ENCODE measurements at places on chromosomes 1 and 21.

GRCh38 chr1:226061068-226061840 is 1.3 kb upstream of the H3-3A start:
- peak; percentile 68 for DNase-seq

DNA sequence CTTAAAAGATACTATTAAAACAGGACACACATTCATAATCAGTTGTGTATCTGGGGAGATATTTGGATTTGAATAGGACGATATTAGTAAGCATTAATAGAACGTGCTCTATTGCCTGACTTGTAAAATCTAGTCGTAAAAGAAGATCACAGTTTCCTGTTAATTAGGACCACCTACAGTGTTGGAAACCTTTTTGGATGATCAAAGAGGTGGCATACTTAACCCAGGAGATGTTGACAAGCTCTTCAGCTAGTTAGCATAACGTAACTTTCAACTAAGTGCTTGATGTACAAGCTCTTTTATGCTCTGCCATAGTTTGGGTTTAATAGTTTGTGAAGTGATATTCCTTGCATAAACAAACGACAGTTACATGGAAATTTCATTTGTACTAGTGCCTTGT is 293.3 kb upstream of the NR5A2 start:
- peak; percentile 39 for DNase-seq

DNA sequence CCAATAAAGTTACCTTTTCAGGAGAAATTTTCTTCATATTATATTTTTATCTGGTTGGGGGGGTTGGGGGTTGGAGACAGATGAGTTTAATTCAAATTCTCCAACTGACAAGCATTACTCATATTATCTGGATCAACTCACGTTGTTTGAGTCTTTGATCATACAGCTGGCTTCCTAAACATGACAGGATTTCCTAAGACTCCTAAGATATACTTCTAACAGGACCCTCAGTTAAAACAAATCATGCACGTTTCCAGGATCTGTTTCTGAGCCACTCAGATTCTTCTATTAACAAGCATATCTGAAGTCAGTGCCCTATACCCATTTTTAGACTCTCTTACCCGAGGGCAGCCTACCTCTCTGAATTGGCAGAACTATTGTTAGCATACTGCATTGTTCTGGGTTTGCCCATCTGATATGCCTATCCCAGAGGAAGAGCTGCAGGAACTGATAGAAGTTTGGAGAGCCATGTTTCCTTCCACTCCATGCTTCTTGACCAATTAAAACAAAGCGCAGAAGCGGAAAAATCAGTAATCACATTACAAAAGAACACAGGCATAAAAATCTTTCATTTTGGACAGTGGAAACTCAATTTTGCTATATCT is 653.9 kb downstream of the LTN1 start:
- no peak for DNase-seq

GRCh38 chr21:36806103-36806502 is 107.2 kb downstream of the SIM2 start:
- DNase-seq: no peak

GRCh38 chr1:244075247-244075722 is 24.2 kb downstream of the ZBTB18 start:
- DNase-seq: no peak

GRCh38 chr1:163093579-163093978 is 24.4 kb downstream of the RGS4 start:
- peak; percentile 61 for DNase-seq

- no peak for DNase-seq
Measured at GRCh38 chr1:14062669-14063068, 362.7 kb downstream of the PRDM2 start.

- DNase-seq: no peak
Measured at GRCh38 chr1:11711490-11711889, 20.0 kb downstream of the DRAXIN start.

- peak; percentile 83 for DNase-seq
Measured at GRCh38 chr1:58932859-58933598, 149.2 kb upstream of the JUN start.

GRCh38 chr1:209583408-209583807 is at the start of gene CAMK1G:
Gene CAMK1G, plus strand, starts transcription at chr1:209583714. Its CDS starts 11,270 bp downstream, at chr1:209594984.
- DNase-seq: peak; percentile 25

- DNase-seq: peak; percentile 70
Measured at GRCh38 chr1:171188388-171189266, 3.5 kb downstream of the FMO2 start.

DNA sequence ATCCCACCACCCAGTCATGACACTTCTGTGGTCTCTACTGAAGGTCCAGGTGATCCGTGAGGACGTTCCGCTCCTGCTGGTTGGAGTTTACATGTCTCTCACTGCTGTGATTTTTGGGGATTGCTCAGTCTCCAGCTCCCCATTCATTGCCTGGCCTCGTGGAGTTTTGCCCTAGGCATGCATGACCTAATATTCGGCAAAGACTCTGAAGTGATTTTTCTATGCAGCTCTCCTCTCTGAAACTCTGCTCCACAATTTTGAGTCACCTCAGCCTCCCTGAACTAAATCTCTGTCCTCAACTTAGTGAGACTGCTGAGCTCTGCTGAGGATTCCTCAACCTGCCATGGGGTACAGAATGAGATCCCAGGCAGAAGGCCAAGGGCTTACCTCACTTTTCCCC is 174.4 kb upstream of the FGGY start:
- no peak for DNase-seq

GRCh38 chr1:69833536-69833935 is 265.8 kb downstream of the LRRC7 start:
- no peak for DNase-seq

- peak; percentile 77 for DNase-seq
Measured at GRCh38 chr1:11645670-11646265, 8.5 kb downstream of the FBXO2 start.

DNA sequence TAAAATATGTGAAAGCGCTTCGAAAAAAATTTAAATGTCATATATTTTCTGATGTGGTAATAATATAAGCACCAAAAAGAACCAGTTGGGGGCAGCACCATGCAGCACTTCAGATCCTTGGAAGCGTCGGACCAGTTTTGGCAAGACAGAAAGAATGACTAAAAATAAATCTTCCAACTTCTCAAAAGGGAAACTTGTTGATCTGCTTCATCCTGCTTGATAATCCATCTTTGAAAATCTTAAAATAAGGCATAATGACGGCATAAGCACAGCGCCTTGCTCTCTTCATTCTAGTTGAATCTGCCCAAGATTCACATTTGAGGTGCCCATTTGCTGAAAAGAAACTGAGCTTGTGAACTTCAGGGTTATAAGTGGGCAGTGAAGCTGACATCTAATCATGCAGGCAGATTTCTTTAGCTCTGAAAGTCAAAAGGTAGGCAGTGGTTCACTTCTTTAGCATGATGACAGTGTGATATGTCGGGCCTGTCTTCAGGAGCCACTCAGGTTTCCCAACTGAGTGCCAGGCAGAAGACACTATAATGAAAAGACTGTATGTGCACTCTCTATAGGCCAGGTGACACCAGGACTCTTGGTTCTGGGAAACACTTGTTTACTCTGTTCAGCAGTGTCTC is 19.8 kb upstream of the MUTYH start:
- peak; percentile 53 for DNase-seq

- no peak for DNase-seq
Measured at GRCh38 chr1:225819346-225820192, 9.6 kb downstream of the EPHX1 start.

DNA sequence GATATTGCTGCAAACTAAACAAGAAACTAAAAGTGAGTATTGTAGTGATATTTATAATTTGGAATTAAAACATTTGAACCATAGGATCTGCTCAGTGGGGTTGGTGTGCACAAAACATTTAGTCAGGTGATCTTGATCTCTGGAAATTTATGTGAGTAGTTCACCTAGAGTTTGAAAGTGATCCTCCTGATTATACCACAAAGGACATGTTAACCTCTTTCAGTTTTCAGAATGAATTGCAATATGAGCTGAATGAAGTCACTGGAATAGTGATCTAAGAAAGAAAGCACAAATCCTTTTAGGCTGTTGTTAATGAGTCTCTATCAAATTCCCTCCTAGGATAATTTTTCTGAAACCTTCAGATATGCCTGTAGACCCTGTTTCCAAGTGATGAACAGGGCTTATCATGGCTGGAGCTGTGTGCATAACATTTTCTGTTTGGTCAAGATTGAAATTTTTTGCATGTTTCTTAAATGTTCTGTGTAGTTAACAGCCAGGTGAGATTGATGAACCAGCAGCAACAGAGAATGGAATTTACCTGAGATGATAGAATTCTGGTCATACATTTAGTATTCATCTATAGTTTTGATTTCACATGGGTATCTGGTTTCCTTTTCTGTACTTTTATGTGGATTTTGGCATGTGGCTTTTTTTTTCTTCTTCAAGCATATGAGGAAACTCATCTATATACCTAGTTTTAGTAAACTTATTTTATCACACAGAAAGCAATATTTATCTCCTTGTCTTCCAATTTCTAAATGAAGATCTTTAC is 25.5 kb downstream of the CDC14A start:
- DNase-seq: no peak

DNA sequence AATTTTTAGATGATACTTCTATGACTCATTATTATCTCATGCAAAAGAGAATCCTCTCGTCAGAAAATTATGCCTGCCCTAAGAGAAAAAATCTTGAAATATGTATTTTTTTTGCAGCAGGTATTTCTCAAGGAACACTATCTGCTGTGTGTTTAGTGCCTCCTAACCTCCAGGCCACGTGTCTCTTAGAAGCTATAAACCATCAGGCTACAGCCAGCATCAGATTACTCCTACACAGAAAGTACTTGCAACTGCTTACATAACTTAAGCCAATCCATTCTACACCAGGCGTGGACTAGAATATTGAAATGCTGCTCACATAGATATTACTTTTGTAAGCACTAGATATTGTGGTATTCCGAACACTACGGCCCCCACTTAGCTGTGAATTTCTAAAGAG is 933.4 kb downstream of the PLA2G4A start:
- DNase-seq: no peak

DNA sequence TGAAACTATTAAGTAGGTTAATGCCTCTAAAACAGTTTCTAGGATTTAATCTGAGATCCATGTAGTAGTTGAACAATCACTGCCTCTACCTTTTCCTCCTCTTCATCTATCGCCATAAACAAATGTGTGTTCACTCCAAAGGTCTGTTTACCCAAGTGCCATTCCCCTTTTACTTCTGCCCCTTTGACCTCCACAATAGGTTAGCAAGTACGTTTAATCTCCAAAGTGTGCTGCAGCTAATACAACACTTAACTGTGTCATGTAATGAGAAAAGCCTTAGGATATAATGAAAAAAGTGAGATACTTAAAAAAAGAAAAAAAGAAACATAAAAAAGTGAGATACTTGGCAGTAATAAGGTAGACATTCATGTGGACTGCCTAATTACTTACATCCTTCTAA is 28.2 kb downstream of the GPBP1L1 start:
- no peak for DNase-seq

GRCh38 chr1:112509005-112509659 is 367 bp downstream of the WNT2B start:
- peak; percentile 22 for DNase-seq

- no peak for DNase-seq
Measured at GRCh38 chr21:41975391-41976272, 21.8 kb upstream of the C2CD2 start.

GRCh38 chr1:207091200-207091908 is 2.7 kb downstream of the C4BPB start:
- no peak for DNase-seq

GRCh38 chr1:161228032-161228431 is 2.2 kb downstream of the TOMM40L start:
- DNase-seq: no peak

DNA sequence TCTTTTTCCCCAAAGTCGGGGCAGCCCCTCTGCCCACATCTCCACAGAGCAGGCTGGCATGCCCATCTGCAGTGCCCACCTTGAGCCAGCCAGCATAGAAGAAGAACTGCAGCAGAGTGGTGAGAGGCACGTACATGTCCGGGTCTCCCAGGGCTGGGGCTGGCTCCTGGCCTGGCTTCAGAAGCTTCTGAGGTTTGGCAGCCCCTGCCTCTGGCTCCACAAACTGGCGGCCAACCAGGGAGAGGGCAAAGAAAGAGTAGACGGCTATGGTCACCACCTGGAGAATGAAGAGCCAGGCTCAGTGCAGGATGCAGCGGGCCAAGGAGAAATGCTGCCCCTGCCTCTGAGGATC is 3.0 kb downstream of the BEST4 start:
- DNase-seq: no peak

DNA sequence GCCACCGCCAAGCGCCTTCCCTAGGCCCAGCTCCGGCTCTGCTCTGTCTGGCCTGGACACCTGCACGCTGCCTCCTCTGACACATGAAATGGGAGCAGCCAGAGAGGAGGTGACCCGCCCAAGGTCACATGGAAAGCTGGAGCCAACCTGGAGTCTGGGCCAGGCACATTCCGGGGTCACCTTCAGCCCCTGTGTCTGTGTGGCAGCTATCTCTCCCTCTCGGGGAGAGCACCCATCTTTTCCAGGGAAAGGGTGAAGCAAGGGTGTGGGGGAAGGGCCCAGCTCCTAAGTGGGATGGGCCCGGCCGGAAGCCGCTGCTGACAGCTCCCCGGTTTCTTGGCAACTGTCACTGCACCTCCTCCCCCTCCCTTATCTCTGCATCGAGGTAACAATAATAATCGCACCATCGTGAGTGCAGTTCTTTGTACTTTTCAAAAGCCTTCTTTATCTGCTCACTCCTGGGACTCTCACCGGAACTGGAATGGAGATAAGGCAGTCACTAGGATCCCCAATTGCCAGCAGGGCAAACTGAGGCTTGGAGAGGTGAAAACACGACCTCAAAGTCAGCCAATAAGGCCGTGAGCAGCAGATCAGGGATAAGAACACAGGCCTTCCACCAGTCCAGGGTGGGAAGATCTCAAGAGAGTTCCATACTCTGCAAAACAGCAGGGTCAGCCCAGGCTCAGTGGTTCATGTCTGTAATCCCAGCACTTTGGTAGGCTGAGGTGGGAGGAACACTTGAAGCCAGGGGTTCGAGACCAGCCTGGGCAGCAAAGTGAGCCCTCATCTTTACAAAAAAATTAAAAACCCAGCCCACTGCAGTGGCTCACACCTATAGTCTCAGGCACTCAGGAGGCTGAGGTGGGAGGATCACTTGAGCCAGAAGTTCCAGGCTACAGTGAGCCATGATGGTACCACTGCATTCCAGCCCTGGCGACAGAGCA is 36.9 kb downstream of the RAP1GAP start:
- DNase-seq: no peak

GRCh38 chr1:167429612-167430011 is 88.7 kb downstream of the CD247 start:
- no peak for DNase-seq

- no peak for DNase-seq
Measured at GRCh38 chr1:7962636-7963377, 1.3 kb downstream of the PARK7 start.

DNA sequence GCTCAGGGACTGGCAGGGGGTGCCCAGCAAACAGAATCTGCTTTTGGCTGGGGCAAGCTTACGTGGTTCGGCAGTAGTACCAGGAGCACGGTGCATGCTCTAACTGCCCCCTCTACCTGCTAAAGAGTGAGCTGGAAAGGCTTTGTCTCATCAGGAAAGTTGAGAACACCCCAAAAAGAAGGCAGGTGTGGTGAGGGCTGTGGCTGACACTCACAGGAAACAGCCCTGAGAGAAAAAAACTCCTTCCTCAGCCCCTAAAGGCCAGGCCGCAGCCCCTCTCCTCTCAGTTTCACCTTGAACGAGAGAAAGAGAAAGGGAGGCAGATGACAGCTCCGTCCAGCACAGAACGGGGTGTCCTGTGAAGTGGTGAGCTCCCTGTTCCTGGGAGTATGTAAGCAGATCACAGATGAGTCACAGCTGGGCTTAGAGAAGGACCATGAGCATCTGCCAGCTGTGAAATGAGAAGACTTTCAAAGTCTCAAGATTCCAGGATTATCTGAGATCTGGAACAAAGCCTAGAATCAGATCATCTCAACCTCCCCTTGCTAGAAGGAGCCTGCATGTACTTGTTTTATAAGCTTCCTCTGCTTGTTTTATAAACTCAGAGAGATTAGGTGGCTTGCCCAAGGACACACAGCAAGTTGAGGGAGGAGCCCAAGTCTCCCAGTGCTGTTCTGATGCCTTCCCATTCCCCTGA is 13.4 kb downstream of the LAPTM5 start:
- no peak for DNase-seq
